GM04503 (cell line): ENCODE measurements at places on chromosomes 6 and 20.

GRCh38 chr6:157163434-157164159 is 159.7 kb downstream of the TMEM242 start:
- DNase-seq, result no peak

DNA sequence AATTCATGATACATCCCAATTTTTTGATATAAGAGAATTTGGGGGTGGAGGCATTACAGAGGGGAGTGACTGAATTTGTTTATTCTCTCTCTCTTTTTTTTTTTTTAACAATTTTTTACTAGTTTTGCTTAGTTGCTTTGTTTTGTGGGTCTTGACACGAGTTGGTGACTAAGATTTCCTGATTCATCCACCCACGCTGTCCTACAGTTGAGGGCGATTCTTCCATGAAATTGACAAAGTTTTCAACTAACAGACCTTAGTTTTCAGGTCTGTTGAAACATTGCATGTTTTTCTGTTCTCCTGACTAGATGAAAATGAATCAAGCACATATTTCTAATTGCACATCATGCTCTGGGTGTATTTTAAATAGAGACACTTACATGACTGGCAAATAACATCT is 613.8 kb downstream of the TFAP2B start:
- DNase-seq, result no peak

- no peak for DNase-seq
Measured at GRCh38 chr6:157760137-157760536, 62.9 kb upstream of the SNX9 start.

- DNase-seq, result no peak
Measured at GRCh38 chr6:136864676-136865075, 42.3 kb downstream of the PEX7 start.

DNA sequence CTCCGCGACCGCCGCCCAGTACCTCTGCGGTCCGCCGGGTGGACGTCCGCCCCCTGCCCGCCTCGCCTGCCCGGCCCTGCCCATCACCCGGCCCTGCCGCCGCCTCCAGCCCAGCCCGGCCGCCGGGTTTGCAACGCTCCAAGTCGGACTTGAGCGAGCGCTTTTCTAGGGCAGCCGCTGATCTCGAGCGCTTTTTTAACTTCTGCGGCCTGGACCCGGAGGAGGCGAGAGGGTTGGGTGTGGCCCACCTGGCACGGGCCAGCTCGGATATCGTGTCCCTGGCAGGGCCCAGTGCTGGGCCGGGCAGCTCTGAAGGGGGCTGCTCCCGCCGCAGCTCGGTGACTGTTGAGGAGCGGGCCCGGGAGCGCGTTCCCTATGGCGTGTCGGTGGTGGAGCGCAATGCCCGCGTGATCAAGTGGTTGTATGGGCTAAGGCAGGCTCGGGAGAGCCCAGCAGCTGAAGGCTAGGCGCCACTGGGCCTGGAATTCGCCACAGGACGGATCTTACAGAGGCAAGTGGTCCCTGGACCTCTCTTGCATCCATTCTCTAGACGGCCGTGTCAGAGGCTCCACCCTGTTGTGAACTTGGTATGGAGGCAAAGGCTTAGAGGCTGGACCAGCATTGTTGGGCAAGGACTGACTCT is 11.8 kb downstream of the FAM110A start:
- DNase-seq, result no peak

GRCh38 chr6:163414946-163415619 is 565 bp downstream of the QKI start:
- DNase-seq, result no peak

GRCh38 chr6:330948-331347 is 38.7 kb downstream of the DUSP22 start:
- DNase-seq, result no peak
